Muscle of leg (tissue), 16 donors: ENCODE measurements at places on chromosomes 7 and 10. TPM values are rescaled to one million over a fixed set of nuclear protein-coding genes. Genes with fewer than 3 reads are reported as not detected.
A peak's percentile ranks its signal among the peaks of the same experiment; 100 is the strongest.

CRPPA gene
- 6.6 TPM for total RNA-seq

ZNF804B gene
- under 0.01 TPM for total RNA-seq

DNA sequence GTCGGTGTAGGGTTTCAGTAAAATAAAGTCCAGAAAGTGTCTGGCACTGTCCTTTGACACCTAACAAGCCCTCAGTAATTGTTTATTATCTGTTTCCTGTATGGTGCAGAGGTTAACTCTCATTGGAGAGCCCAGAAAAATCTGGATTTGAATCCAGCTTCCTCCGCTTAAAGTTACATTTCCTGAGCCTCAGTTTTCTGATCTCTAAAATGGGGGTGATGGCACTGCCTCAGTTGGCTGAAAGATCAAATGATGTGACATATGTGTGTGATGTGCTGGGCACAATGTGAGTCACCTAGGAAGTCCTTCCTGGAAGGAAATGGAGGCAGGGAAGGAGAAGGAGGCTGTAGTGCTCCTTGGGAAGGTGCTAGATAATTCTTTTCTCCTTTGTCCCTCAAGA is 14.7 kb upstream of the CDH23 start:
- DNase-seq = no peak

DNA sequence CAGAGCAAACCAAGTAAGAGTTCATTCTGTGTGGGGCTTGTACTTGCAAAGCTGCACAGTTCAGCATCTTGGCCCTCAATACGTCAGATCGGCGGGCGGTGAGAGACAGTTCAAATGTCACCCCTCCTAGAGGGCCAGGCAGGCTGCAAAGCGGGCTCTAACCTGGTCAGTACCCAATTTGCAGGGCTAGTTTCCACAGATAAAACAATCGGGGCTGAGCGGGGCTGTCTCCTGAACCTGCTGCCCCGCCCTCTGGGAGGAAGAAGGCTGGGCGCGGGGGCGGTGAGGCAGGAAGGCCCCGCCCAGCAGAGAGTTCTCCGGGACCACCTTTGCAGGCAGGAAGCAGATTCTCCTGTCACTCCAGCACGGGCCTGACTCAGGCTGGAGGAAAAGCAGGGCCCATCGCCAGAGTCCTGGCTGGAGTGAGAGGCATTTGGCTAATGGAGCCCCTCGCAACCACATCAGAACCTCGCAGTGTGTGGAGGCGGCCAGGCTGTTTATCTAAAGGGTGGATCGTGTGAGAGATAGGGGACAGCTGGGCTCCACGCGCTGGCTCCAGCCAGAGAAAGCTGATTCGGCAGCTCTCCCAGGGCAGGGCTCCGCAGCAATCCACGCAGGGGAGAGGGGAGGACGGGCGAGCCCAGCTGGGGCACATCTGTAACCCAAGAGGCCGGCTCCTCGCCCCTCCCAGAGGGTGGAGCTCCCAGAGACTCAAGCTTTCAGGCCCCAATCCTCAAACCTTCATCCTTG is 83.1 kb downstream of the SH3PXD2A start:
- DNase-seq = peak; percentile 89

CARD11 gene
- 0.09 TPM for total RNA-seq

C10orf53 gene
- not detected for total RNA-seq

DNA sequence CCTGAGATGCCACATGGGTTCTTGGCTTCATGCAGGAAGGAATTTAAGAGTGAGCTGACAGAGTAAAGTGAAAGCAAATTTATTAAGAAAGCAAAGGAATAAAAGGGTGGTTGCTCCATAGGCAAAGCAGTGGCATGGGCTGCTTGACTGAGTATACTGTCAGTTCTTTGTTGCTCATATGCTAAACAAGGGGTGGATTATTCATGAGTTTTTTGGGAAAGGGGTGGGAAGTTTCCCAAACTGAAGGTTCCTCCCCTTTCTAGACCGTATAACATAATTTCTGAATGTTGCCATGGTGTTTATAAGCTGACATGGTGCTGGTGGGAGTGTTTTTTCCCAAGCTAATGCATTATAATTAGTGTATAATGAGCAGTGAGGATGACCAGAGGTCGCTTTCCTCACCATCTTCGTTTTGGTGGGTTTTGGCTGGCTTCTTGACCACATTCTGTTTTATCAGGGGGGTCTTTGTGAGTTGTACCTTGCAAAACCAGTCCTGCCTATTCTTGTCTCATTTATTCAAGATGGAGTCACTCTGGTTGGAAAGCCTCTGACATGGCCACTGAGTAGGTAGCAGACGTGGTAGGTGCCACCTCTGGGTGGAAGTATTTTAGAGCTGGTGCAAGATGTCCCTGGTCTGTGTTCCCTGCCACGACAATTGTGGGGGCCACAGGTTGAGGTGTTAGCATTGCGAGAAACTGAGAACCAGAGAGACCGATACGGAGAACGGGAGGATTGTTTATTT is 107.5 kb upstream of the SDK1 start:
- DNase-seq = no peak

NPSR1 gene
- total RNA-seq = 0.31 TPM

CALCR gene
- total RNA-seq = 9.4 TPM

DNA sequence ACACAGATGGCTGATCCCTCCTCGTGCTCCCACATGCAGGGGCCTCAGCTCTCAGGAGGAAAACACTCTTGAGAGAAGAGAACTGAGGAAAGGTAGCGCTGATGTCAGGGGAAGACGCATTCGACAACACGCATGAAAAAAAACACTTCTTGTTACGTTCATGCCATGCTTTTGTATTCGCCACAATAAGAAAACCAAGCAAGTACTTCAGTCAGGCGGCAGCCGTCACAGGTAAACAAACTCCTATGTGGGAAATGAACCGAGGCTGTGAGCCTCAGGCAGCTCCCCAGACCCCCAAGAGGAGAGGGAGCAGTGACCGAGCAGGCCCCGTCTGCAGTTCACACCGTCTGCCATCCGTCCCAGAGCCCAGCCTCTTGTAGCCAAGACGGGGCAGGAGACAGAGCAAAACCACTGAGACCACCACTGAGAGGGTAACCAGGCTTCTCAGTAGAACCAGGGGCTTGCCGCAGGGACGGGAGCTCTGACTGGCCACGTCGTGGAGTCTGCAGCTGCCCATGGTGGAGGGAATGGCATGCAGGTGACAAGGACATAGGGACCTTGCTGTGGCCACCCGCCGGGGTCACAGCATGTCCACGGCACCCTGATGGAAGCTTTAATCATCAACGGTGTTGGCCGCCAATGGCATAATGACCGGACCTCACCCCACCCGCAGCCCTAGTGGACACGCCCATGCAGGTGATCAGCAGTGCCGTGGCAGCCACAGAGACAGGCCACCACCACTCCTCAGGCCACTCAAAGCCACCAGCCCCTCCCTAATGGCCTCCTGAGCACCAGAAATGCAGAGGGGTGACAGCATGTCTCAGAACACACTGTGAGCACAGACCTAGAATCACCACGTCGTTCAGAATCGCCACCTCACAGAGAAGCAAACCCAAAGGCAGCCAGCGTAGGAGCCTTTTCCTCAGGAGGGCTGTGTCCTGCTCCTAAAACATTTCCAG is 304.3 kb downstream of the PTPRN2 start:
- DNase-seq = no peak

DNA sequence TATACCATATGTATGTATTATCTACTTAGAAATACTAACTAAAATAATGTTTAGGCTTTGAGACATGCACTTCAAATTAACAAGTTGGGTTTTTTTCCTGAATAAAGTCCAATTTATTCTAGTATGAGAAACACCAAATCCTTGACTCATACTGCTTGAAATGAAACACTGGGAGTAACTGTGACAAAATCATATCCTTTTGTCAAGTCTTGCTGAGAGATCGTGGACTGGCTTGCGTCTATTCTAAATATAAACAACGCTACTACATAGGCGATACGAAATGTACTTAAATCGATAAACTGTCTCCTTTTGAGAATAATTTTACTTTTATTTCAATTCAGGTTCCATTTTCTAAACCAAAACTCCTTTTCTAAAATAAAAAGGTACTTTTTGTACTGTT is 16.3 kb downstream of the SMURF1 start:
- DNase-seq = no peak

RASSF4 gene
- 53.0 TPM for total RNA-seq

- DNase-seq = no peak
Measured at GRCh38 chr10:71578069-71578468, 141.5 kb downstream of the C10orf105 start.

CALHM2 gene
- 10.5 TPM for total RNA-seq

HOGA1 gene
- 0.89 TPM for total RNA-seq

DNA sequence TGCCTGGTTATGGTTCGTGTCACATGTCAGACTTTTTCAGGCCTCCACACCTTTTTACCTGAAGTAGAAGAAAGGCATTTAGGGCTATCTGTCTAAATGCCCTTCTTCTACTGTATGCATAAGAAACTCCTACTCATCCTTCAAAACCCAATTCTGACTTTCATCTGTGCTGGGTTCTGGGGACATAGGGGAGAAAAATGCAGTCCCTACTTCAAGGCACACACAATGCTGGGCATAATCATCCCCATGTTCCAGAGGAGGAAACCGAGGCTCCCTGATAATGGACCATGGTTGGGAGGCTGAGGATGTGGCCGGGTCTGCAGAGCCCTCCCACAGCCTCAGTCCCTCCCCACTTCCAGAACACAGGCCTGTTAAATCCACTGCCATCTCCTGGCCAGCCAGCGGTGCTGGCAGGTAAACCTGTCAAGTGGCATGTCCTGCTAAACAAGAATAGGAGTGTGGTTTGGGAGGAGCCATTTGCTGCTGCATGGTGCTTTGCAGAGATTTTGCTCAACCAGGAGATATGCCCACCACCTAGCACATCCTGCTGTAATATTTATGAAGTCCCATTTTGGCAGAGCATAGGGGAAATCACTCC is 32.0 kb downstream of the GRID1 start:
- no peak for DNase-seq

- DNase-seq = no peak
Measured at GRCh38 chr7:131961054-131961680, 404.7 kb upstream of the PODXL start.

ITPRID1 gene
- 0.44 TPM for total RNA-seq

GRCh38 chr7:106966121-106966520 is 78.4 kb upstream of the PRKAR2B start:
- no peak for DNase-seq

- peak; percentile 65 for DNase-seq
Measured at GRCh38 chr10:44385696-44386441, 972 bp upstream of the CXCL12 start.

DNA sequence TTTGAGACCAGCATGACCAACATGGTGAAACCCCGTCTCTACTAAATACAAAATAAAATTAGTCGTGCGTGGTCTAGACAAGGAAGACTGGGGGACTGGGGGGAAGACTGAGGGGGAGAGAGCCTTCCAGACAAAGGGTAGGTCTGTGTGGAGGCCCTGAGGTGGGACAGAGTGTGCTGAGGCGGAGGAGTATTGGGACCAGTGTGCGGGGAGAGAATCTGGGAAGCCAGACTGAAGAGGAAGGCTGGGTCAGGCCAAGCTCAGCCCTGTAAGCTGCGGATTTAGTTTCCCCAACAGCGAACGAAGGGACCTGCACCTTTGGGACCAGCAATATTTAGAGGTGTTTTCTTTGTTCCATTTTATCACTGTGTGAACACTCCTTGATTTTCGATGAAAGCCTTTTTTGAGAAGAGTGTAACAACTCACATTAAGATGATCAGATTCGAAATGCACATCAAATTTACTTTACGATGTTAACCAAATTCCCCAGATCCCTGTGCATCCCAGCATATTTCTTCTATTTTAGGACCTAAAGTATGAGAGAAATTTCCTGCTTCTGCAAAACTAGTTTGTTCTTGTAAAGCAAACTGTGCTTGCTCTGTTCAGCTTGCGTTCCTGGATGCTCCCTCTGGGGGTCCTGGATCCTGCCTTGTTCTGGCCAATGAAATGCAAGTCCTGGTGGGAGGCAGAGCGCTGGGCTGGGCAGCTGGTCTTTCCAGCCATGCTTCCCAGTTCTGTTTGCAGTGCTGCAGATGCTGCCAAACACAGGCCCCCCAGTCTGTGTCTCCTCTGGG is 39.4 kb downstream of the PLAU start:
- DNase-seq = peak; percentile 92

- no peak for DNase-seq
Measured at GRCh38 chr7:158285383-158285770, 302.2 kb downstream of the PTPRN2 start.

SPDYE6 gene
- total RNA-seq = not detected

DNA sequence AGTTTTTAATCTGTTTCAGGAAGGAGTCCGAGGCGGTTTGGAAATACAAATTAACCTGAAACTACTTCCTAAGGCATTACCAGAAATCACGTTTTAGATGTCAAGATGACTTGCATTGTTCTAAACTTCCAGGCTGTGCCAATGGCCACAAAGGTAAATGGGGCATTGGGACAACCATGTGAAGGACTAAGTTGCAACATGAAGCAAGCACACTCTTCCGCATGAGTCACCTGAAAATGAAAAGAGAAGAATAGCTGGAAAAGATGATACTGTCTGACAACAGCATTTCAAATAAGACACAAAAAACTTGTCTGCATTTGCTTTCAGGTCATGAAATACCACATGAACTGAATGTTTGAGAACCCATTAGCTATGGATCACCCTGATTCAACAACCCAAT is 262.1 kb downstream of the AHR start:
- no peak for DNase-seq

SSC4D gene
- total RNA-seq = 0.84 TPM

DNA sequence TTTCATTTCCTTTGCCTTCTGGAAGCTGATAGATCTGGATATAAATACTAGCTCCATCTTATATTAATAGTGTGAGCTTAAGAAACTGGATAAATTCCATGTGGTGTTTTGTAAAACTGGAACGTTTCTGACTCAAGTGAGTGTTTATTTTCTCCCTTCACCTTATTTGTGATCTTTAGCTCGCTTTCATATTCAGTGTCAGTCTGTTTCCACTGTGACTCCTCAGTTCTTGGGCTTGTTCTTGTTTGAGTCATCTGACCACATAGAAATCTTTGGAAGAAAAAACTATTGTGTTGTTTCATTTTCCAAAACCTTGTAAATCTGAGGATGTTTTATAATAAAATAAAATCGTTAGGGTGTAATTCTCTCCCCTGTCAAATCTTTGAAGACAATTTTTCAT is 186.4 kb downstream of the POLR1F start:
- peak; percentile 6 for DNase-seq

PRR15 gene
- total RNA-seq = 0.04 TPM

- DNase-seq = no peak
Measured at GRCh38 chr10:80492848-80493521, 38.9 kb downstream of the TSPAN14 start.

DNA sequence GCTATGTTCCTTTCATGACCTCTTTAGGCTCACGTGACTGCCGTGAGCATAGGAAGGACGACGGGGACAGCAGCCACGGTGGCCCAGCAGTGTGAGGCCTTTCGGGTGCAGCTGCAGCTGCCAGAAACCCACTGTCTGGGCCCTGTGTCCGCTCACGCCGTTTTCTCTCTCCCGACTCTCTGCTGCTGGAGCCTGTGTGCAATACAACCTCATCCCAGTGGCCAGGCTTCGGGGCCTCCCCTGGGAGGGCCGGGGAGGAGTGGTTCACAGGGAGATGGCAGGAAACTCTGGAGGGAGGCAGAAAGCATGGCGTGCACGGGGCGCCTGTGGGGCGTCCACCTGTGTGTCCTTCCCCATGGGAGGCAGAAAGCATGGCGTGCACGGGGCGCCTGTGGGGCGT is 38.6 kb downstream of the PFKP start:
- DNase-seq = no peak

DNA sequence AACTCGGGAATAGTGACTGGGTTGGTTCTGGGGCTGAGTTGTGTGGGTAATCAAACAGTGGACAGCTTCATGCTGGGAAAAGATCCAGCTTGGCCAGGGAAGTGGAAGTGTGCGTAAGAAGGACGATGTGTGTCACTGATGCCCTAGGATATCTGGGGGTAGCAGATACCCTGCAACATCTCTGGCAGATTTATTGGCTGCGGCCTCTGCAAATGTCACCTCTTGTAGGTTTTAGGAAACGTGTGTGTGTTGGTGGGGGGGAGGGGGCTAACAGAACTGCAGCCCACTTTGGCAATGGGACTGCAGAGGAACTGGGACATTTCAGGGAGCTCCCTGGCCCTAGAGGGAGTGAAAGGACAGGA is 965 bp upstream of the AGAP3 start:
- no peak for DNase-seq

OTUD1 gene
- 24.1 TPM for total RNA-seq
